Gastrocnemius medialis (tissue), 4 donors: ENCODE measurements at places on chromosomes 5 and 9. TPM values are rescaled to one million over a fixed set of nuclear protein-coding genes. Genes with fewer than 3 reads are reported as not detected.

The CRHBP gene
- total RNA-seq = 0.38 TPM

The SLC27A6 gene
- not detected for total RNA-seq

The C5orf46 gene
- not detected for total RNA-seq

The ST6GALNAC6 gene
- 69.3 TPM for total RNA-seq

The STPG3 gene
- total RNA-seq = not detected

The SLC6A18 gene
- not detected for total RNA-seq

The CER1 gene
- not detected for total RNA-seq

The SLC1A1 gene
- total RNA-seq = 1.2 TPM

The EIF4EBP3 gene
- 118 TPM for total RNA-seq

The EIF4E1B gene
- not detected for total RNA-seq

The OXCT1 gene
- 9.4 TPM for total RNA-seq
